ENCODE measurements at places on chromosomes 4 and X. TPM values are rescaled to one million over a fixed set of nuclear protein-coding genes. Genes with fewer than 3 reads are reported as not detected.

The STATH gene
- not detected for total RNA-seq

The DCX gene
- 0.08 TPM for total RNA-seq

The FAM47B gene
- not detected for total RNA-seq

The PNMA3 gene
- total RNA-seq: 1.3 TPM

The HS3ST1 gene
- 0.33 TPM for total RNA-seq

The PHEX gene
- total RNA-seq: not detected

The MAP9 gene
- 3.9 TPM for total RNA-seq

The ARMCX5 gene
- 3.0 TPM for total RNA-seq

The SSX2 gene
- total RNA-seq: not detected

The NAT8L gene
- 0.32 TPM for total RNA-seq

The NHSL2 gene
- 3.4 TPM for total RNA-seq

The NAP1L3 gene
- 2.6 TPM for total RNA-seq

The UGT2B15 gene
- not detected for total RNA-seq

The PGAM4 gene
- total RNA-seq: not detected

The MAGT1 gene
- 62.8 TPM for total RNA-seq

The COX7B2 gene
- total RNA-seq: not detected

GRCh38 chr4:136562834-136563233 lies 969.5 kb downstream of the PCDH18 start:
- DNase-seq: no peak

- DNase-seq: no peak
Observed at GRCh38 chrX:130877892-130878341, 25.1 kb downstream of the ENOX2 start.

DNA sequence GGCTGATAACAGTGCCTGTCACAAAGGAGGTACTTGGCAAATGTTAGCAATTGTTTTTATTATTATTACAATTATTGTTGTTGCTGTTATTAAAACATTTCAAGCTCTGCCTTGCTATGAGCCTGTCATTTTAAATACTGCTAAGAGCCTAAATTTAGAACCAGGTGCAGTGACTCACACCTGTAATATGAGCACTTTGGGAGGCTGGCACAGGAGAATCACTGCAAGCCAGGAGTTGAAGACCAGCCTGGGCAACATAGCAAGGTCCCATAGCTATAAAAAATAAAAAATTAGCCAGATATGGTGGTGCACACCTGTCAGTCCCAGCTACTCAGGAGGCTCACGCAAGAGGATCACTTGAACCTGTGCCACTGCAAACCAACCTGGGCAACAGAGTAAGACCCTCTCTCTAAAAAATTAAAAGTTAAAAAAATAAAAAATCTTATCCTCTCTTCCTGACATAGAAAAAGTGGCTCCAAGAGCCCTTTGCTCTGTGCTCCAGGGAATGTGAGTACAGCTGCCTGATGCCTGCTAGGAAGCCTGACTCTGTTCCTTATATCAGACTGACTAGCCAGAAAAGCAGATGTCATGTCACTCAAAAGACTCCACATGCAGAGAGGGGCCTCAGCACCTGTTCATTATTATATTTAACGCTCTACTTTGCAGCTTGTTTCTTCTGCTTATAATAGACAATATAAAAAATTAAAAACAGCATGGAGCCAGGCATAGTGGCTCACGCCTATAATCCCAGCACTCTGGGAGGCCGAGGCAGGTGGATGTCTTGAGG lies 234.0 kb downstream of the OPHN1 start:
- no peak for DNase-seq

DNA sequence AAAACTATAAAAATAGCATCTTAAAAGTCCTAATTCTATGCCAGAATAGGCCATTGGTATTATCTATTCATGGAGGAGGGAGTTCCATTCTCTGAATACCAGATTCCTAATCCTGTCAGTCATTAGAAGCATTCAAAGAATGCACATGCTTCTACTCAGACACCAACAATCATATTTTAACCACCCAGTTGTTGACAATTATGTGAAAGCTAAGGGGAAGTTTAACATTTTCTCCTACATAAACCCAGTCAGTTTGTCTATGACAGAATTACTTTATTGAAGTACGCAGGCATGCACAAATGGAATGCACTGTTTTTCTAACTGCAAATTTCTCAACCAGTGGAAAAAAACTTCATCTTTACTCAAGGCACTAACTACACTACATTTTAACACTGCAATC lies 69.6 kb upstream of the MTNR1A start:
- DNase-seq: no peak

- no peak for DNase-seq
Observed at GRCh38 chr4:40395166-40395900, 60.2 kb downstream of the CHRNA9 start.

GRCh38 chr4:125200556-125200955 lies 114.2 kb upstream of the FAT4 start:
- no peak for DNase-seq

- DNase-seq: no peak
Observed at GRCh38 chr4:100722866-100723459, 205.1 kb upstream of the EMCN start.

GRCh38 chrX:49077941-49078340 lies 1.7 kb downstream of the WDR45 start:
- DNase-seq: no peak

GRCh38 chr4:20044502-20044911 lies 207.2 kb upstream of the SLIT2 start:
- DNase-seq: no peak

GRCh38 chrX:47311932-47312774 lies 58.2 kb upstream of the ZNF157 start:
- DNase-seq: peak; percentile 8

- DNase-seq: no peak
Observed at GRCh38 chr4:25131926-25132325, 28.3 kb downstream of the SEPSECS start.

GRCh38 chr4:20311856-20312255 lies 60.2 kb downstream of the SLIT2 start:
- DNase-seq: no peak

DNA sequence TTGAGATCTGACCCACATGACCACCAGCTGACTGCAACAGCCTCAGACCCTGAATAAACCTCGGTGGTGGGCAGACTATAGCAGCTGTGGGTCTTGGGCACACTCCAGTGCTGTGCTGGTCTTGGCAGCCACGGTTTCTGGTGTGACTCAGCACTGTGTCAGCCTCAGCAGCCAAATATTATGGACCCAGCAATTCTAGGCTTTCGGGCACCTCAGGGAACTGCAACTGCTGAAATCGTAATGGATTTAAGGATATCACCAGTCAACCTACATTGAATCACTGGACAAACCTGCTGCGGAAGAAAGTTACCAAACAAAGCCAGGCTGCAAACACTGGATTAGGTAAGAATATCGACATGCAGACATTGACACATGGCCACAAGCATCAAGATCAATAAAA lies 10.5 kb upstream of the UBE2NL start:
- DNase-seq: no peak

DNA sequence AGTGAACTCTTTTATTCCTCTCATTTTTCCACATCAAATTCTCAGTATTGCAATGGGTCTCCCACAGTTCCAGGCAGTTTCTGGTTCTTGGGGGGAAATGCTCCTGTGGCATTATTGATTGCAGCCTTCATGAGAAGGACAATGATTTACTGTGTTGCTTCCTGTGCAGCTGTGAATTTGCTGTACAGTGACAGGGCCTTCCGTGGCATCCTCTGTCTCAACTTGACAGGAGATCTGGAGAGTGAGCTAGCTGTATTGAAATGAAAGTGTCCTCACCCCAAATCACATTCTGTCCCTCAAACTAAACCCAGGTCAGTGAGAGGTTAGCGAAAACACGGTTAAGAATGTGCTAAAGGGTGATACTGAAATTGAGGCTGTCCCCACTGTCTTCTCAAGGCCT lies 77.1 kb upstream of the ATOH1 start:
- DNase-seq: no peak

GRCh38 chrX:18674417-18674787 lies 2.5 kb upstream of the RS1 start:
- peak; percentile 32 for DNase-seq

GRCh38 chr4:1770245-1770644 lies 22.8 kb upstream of the FGFR3 start:
- DNase-seq: no peak

- DNase-seq: no peak
Observed at GRCh38 chr4:10005632-10006031, 15.7 kb downstream of the SLC2A9 start.

Data from heart left ventricle (tissue), 16 donors.